ENCODE measurements at places on chromosomes 2 and 18.

- peak; percentile 83 for DNase-seq
Observed at GRCh38 chr2:182504903-182505302, 78.1 kb upstream of the PDE1A start.

DNA sequence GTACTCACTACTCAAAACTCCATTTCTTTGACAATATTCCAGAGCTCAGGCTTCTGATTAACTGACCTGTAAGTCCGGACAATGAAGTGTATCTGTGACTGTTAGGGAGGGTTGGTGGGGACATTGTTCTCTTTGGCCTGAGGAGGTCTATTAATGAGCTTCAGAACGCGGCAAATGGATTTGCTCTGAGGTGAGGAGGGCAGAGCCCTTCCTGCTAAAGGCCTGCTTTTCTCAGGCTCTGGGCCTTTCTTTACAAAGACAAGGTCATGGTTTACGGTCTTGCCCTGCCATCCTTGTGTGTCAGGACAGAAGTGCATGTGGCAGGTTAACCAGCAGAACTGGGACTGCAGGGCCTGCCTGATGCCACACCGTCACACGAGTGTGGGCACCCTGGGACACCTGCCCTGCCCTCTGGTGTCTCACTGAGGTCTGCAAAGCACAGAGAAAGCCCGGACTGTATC lies 7.2 kb downstream of the ALKAL2 start:
- DNase-seq, result no peak

GRCh38 chr2:34104601-34105000 lies 505.5 kb upstream of the FAM98A start:
- peak; percentile 30 for DNase-seq

DNA sequence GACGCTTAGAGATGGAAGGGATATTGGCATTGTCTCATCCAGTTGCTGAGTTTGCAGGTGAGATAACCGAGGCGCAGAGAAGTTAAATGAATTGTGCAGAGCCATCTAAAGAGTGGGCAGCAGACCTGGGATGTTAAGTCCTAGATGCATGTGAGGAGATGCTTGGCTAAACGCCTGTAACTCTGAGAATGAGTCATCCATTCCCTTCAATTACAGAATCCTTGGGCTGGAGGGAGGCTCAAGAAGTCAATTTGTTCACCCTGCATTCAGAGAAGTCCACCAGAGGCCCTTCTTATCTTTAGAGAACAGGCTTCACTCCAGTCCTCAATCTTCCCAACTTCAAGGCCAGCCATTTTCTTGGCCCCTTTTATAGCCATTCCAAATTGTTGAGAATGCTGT lies 1.6 kb downstream of the EHD3 start:
- peak; percentile 94 for DNase-seq

DNA sequence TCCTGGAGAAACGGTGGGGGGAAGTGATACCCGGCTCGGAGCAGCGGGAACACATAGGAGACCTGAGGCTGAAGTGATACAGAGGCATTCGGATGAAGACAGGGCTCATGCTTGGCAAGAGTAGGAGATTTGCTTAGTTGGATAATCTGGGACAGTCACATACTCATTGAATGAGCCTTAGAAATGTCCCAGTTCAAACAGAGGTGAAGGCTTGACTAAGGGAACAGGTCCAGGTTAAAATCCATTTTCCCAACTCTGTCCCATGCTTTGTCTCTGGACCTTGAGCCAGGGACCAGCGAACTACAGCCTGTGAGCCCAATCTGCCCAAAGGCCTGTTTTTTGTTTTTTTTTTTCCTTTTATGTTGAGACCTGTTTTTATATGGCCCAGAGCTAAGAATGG lies 1.3 kb downstream of the UGT1A6 start:
- DNase-seq, result peak; percentile 24

DNA sequence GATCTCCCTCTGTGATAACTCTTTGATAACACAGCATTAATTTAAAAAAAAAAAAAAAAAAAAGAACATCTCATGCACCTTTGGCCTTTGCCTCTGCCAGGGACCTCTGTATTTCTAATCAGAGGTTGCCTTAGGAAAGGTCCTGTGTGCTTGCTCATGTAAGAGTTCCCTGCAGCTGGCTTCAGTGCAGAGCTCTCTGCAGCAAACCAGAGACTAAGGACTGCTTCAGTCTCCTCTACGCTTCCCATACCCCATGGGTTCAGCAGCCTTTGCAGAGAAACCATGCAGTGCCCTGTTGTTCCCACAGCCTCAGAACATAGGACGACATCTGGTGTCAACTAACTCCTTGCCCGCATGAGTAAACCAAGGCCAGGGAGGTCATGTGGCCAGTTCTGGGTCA lies 236.6 kb upstream of the KLHL29 start:
- no peak for DNase-seq

DNA sequence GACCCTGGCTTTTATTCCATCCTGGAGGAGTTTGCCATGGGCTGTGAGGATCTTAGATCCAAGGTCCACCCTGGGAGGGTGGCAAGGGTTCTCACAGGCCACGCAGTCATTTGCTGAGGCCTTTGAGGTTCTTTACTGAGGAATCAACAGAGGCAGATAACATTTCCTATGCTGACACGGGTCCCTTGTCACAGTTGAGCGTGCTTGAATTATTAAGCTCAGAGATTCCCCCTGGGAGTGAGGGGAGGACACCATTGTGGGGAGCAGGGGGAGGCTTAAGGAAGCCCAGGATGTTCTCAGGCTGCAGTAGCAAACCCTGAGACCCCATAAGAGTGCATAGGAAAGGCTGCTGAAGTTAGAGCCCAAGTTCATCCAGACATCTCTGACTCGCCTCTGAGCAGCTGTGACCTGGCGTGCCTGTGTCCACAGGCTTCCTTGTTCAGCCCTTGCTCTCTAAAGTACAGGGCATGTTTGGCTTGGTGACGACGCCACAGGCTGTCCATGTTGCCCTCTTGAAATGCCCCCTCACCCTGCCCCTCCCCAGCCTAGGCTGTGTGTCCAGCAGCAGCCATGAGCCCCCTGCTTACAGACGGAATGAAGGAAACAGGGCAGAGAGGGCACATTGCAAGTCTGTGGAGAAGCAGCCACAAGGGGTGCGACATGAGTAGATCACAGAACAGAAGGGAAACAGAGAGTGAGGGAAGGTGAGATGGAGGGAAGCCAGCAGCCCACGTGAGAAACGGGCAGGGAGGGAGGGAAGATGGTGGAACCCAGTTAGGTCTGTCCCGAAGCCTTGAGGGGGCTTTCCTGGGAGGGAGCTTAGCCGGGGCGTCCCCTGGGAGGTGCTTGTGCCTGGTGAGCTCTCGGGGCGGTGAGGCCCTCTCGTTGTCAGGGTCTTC lies 34.0 kb downstream of the NAPG start:
- DNase-seq, result no peak

GRCh38 chr2:21097331-21097730 lies 26.4 kb upstream of the TDRD15 start:
- DNase-seq, result no peak

DNA sequence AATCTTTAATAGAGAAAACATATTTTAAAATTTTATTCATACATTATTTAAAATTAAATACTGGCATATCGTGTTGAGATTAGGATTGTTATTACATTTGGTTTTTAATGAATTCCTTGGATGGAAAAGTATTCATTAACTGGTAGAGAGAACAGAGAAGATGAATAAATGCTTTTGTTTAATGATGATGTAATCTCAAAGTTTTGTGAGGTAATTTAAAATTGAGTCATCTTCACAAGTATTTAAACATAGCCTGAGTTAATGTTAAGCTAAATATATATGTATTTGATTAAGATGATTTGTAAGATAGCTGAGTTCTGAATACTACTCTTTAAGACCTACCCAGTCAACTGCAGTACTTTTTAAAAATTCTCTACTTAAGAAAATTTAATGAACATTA lies 713.4 kb upstream of the VRK2 start:
- DNase-seq, result peak; percentile 39

DNA sequence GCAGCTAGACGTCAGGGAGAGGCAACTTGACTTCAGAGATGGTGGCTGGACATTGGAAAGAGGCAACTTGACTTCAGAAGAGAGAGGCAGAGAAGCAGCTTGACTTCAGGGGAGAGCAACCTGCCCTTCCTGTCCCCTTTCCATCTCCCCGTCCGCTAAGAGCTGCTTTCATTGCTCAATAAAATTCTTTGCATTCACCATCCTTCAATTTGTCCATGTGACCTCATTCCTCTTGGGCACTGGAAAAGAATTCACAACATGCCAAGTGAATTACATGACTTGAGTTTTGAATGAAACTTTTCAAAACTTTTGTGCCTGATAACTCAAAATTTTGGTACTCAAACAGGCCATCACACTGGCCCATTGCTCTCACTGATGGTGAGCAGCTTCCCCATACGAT lies 158.9 kb downstream of the DPP4 start:
- DNase-seq, result peak; percentile 18

DNA sequence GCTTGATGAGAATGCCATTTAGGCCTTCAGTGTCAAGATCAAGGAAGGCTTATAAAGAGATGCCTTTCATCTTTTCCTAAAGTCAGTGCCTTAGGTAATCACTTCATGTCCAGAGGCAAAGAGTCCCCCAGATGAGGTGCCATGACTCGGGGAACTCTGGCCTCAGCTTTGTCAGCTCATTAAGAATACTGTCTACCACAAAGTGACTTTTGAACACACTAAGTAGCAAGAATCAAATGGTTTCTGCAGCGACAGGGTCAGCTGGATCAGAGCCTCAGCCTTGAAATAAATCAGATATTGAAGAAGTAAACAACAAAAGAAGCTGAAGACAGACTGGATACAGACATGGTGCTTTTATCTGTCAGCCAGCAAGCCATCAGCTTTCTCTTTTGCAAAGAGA lies 120.1 kb upstream of the SLC39A10 start:
- DNase-seq, result no peak

GRCh38 chr2:143730953-143731260 lies 601.7 kb downstream of the ARHGAP15 start:
- peak; percentile 14 for DNase-seq

- no peak for DNase-seq
Observed at GRCh38 chr2:67838205-67838604, 224.6 kb downstream of the C1D start.

- DNase-seq, result peak; percentile 78
Observed at GRCh38 chr2:199985625-199986207, 30.3 kb downstream of the MAIP1 start.

DNA sequence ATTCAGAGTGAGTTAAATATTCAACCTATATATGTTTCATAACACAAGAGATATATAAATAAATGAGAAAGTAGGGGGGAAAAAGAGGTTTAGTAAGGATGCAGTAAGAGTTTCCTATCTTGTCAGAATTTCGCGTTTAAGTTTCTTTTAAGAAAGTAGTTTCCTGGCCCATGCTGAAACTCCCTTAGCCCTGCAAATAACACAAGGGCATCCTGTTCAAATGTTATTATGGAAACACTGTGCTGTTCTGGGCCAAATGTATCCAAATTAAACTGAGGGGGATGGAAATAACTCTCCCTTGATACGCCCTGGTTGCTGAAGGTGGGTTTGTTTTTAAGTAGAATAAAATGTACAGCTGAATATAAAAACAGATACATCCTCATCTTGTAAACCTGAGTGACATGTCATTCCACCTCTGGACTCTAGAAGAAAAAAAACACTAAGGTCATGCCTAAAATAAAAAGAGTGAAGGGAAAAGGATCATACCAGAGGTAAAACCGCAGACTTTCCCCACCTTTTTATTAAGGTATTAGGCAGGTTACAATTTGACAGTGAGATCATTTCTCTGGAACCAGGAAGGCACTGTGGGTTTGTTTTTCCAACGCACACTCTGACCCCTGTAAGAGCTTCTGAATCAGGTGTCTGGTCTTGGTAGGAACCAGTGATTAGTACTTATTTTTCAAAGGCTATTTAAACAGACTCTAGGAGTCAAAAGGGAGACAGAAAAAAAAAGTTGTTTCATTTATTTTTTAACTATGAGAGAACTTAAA lies 16.7 kb downstream of the BCL2 start:
- DNase-seq, result no peak
